Activated naive CD4-positive, alpha-beta T cell treated with anti-CD3 and anti-CD28 coated beads, Interleukin-2, amount 50 U/mL, for 72 hours (primary cell): ENCODE measurements at places on chromosomes 6 and 20. TPM values are rescaled to one million over a fixed set of nuclear protein-coding genes. Genes with fewer than 3 reads are reported as not detected.

Gene PPP1R14C
- 0.16 TPM for total RNA-seq

Gene SRMS
- not detected for total RNA-seq

Gene SCUBE3
- total RNA-seq = 0.04 TPM

Gene HLA-DQA2
- total RNA-seq = not detected

Gene GTSF1L
- total RNA-seq = 0.39 TPM

Gene BANF2
- total RNA-seq = not detected

Gene HSPA1L
- 2.8 TPM for total RNA-seq

Gene CST4
- not detected for total RNA-seq

Gene EYA2
- not detected for total RNA-seq

Gene KIF6
- total RNA-seq = 0.16 TPM

Gene PTPN1
- total RNA-seq = 113 TPM

Gene PHACTR3
- not detected for total RNA-seq

Gene XRN2
- 87.4 TPM for total RNA-seq

Gene LIN28B
- not detected for total RNA-seq

Gene TRIM15
- 1.6 TPM for total RNA-seq

Gene BPIFB1
- not detected for total RNA-seq

Gene CDH26
- 1.7 TPM for total RNA-seq

Gene PTPRT
- total RNA-seq = not detected

Gene RNF39
- not detected for total RNA-seq

Gene BPIFB4
- total RNA-seq = not detected

Gene HFE
- total RNA-seq = 0.23 TPM

Gene TUBE1
- 16.4 TPM for total RNA-seq

Gene BMP5
- not detected for total RNA-seq
